ENCODE measurements at places on chromosomes 4 and X.

DNA sequence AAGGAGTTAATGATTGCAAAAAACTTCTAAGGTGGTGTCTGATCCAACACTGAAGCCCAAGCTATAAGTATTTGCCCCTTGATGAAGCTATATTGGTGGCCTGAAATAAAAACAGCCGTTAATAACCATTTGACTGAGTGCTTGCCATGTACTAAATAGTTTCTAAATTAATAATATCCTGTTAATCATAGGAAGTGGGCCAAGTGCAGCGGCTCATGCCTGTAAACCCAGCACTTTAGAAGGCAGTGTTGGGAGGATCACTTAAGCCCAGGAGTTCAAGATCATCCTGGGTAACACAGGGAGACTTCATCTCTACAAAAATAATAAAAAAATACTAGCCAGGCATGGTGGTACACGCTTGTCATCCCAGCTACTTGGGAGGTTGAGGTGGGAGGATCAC, 8.3 kb downstream of the NDP start:
- DNase-seq: no peak

DNA sequence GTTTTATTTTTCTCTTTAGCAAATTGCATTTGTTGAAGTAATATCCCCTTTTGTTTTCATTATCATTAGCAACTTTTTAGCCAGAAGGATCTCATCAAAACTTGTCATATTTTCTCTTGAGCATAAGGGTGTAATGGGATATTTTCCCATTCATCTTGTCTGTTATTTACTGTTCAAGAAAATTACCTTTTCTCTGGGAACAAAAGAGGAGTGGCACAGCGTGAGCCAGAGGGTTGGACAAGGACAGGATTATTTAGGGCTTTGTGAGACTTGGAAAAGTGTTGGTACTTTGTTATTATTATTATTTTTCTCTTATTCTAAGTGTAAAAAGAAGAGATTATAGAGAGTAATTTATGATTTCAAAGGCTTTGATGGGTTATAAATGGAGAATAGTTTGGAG, 135.9 kb downstream of the PRKX start:
- no peak for DNase-seq

DNA sequence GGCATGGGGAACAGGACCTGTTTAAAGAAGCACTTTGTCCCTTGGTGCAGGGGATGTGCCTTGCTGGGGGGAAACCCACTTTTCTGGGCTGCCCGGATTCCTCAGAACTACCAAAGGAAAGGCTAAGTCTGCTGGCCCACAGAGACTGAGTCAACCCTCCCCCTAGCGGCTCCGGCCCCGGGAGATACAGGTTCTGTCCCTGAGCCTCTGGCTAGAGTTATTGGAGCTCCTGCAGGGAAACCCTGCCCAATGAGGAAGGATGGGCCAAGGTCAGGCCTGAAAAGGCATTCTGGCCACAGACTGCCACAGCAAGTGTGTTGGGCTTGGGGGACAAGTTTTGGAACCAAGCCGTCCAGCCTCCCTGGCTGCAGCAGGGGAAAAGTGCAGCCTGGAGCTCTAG, 490.9 kb upstream of the ACTRT1 start:
- no peak for DNase-seq

- DNase-seq: no peak
These were observed 2070.6 kb downstream of the PCDH7 start for GRCh38 chr4:32790803-32791202.

DNA sequence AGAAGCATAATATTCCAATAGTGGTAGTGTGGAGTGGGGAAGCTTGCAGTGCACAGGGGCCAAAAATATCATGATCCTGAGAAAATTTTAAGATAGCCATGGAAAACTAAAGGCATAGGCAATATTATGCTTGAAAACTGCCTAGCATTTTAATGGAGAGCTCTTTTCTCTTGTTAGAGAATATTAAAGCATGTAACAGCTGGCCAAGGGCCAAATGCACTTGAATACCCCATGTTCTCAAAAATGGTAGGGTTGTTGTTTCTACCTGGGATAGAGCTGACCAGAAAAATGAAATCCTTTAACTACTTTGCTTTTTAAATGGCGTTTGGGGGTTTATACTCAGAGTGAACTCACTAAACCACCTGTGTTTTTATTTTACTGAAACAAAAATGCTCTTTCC, 739.6 kb upstream of the SLIT2 start:
- DNase-seq: no peak

DNA sequence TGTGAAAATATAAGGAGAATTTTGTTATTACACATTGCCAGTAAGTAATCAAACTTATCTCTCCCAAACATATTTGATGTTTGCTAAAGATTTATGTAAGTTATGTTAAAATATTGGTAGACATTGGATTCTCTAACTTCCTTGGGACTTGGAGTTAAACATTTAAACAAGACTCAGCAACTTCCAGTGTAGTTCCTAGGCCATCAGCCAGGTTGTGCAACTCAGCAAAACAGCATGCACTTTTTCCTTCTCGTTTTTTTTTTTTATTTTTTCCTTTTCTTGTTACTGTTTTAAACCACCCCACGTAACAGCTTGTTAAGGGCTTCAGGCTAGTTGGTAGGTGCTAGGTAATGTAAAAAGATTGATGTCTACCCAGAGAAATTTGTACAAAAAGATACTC, 510.4 kb downstream of the ANKRD50 start:
- no peak for DNase-seq

DNA sequence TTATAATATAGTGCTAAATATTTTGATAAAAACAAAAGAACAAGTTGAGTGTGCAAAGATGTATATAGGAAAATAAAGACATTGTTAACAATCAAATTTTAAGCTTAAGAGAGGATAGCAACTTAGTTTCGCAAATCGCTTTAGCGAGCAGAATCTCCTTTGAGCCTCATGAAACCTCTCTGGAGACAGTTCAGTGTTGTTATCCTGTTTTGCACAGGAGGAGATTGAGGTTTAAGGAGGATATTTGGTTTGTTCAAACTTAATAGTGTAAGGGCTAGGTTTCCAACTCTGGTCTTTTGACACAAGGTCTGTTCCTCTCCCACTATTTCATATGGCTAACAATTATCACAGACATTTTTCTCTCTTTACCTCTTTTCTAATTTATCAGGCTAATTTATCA, 1848.5 kb upstream of the TENM3 start:
- no peak for DNase-seq

GRCh38 chr4:188201851-188202250, 62.6 kb downstream of the TRIML1 start:
- no peak for DNase-seq

GRCh38 chr4:162793571-162793970, 373.1 kb downstream of the NAF1 start:
- no peak for DNase-seq

DNA sequence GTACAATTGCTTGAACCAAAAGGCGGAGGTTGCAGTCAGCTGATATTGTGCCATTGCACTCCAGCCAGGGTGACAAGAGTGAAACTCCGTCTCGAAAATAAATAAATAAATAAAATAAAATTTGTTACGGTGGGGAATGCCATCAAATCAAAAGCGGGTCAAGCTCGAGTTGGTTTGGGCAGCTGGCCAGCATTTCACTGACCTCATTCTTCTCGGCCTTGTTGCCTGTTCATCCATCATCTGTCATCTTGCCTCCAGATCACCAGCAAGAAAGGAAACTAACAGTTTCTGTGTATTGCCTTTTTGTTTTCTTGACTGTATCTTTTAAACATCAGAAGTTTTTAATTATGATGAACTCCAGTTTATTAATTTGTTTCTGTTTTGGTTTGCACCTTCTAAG, 31.5 kb upstream of the KLHL2 start:
- DNase-seq: no peak

GRCh38 chr4:42718336-42718735, 61.4 kb upstream of the ATP8A1 start:
- no peak for DNase-seq

GRCh38 chrX:63993936-63994335, 208.9 kb upstream of the ARHGEF9 start:
- DNase-seq: no peak

DNA sequence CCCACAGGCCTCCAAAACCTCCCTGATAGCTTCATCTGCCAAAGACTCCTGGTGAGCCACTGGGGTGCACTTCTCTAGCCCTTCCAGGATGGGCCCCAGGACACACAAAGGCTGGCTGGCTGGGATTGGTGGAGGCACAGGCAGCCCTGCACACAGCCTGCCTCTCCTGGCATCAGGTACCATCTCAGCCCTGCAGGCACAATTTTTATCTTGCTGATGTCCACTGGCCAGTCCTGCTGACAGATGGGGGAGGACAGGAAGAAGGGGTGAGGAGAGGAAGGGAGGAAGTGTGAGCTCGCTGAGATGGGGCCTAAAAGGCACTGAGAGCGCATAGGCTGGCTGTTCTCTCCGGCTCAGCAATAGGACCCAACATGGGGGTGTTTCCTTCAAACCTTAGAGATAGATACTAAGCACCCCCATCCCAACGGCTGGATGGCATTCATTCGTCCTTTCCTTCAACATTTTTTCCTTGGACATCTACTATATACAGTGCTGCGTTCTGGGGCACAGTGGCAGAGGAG, 92.7 kb downstream of the PJA1 start:
- no peak for DNase-seq

DNA sequence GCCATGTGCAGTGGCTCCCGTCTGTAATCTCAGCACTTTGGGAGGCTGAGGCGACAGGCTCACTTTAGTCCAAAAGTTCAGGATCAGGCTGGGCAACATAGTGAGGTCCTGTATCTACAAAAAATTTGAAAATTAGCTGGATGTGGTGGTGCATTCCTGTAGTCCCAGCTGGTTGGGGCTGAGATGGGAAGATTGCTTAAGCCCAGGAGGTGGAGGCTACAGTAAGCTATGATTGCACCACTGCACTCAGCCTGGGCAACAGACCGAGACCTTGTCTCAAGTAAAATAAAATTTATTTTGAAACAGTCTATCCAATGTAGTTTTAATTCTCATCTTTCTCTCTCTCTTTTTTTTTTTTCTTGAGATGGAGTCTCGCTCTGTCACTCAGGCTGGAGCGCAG, 21.1 kb downstream of the RBM10 start:
- DNase-seq: no peak

GRCh38 chr4:179164267-179164999, 1722.2 kb upstream of the AGA start:
- DNase-seq: no peak

DNA sequence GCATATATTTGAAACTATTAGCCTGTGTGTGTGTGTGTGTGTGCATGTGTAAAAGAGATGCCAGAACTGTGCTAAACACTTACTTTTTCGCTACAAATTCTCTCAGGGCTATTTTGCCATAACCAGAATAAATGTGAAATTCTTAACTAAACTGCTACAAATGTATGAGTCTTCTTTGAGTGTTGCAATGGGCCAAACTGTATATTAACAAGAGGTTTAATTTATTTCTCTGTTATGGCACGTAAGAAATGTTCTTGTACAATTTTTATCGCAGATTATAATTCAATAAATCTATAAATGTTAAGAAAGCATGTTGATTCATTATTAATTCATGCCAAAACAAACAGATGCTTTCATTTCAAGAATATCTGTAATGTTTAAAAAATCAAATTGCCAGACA, 454.5 kb upstream of the PCDH7 start:
- DNase-seq: no peak

DNA sequence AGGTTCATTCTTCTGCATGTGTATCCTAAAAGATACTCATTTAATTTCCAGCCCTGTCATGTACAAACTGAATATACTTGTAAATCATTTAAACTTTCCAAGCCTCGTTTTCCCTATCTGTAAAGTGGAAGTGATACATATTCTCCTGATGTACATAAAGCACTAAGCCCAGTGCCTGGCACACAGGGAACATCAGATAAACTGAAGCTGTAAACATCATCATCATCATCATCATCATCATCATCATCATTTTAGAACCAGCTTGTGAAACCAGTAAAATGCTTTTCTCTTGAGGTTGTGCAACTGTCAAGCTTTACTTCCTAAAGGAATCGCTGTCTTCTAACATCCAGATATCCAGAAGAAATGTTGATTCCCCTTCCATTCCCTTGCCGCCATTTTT, 83.3 kb upstream of the ANXA3 start:
- DNase-seq: no peak

DNA sequence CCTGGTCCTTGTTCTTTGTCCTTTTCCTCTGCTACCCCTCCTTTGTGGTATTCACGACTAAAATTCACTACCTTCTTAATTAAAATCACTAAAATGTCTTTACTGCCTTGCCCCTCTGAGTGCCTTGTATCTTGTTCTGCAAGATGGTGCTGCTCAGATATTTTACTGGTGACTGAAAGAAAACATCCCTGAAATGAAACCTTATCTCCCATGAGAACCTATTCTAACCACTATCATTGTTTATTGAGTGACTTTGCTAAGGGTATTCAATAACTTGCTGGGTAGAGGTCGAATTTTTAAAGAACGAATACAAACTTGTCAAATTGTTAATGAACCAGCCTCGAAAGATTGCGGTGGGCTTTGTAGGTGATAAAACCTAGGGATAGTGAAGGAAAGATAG, 52.8 kb downstream of the SPRY1 start:
- no peak for DNase-seq

DNA sequence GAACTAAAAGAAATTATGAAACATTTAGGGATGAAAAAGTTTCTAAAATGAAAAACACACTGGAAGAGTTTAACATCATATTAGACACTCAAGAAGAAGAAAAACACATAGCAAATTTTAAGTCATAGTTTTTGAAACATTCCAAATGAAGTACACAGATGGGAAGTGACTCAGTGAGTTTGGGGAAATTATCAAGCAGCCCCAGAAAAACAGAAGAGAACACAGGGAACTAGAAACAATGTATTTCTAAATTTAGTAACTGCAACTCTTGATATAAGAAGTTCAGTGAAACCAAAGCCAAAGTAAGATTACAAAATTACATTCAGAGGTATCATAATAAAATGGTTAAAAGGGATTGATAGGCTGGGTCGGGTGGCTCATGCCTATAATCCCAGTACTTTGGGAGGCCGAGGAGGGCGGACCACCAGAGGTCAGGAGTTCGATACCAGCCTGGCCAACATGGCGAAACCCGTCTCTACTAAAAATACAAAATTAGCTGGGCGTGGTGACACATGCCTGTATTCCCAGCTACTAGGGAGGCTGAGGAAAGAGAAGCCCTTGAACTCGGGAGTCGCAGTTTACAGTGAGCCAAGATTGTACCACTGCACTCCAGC, 461.2 kb downstream of the KCTD8 start:
- no peak for DNase-seq

DNA sequence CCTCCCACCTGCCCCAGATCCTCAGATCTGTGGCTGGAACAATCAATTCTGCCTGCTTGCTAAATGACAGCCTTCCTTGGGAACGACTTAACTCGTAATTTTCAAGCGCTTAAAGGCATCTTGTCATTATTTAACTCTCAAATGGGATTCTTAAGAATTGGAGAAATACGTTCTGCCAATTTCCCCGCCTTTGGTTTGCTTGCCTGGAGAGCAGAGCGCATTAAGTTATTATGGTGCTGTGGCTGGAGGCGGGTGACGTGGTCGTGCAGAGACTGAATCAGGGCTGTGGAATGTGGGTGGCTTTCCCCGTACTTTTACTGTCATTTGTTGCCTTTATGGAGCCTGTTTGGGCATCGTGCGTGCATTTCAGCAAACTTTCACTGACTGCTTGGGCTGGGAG, 78.9 kb upstream of the PSAPL1 start:
- DNase-seq: no peak

DNA sequence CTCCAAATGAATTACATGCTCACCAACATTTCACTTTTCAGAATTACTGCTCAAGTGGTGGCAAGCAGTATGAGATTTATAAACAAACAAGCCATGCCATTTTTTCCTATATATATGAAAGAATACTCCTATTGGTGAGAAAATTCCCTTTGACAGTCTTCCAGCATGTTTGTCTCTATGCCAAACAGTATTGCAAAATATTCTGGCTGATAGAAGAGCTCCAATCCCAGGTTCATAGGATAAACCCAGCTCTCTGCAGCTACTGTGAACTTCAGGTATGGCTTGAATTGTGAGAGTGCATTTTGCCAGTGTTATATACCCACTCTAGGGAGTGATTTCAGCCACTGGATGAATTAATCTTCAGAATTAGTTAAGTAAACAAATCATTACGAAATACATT, 108.8 kb downstream of the MAGEC2 start:
- DNase-seq: no peak

Data from brain pericyte (primary cell).